ENCODE measurements at places on chromosomes 2 and 18. TPM values are rescaled to one million over a fixed set of nuclear protein-coding genes. Genes with fewer than 3 reads are reported as not detected.

RFX8 gene
- not detected for total RNA-seq

DSEL gene
- total RNA-seq = 4.9 TPM

TMEM198 gene
- total RNA-seq = 2.1 TPM

EVX2 gene
- total RNA-seq = not detected

DNA sequence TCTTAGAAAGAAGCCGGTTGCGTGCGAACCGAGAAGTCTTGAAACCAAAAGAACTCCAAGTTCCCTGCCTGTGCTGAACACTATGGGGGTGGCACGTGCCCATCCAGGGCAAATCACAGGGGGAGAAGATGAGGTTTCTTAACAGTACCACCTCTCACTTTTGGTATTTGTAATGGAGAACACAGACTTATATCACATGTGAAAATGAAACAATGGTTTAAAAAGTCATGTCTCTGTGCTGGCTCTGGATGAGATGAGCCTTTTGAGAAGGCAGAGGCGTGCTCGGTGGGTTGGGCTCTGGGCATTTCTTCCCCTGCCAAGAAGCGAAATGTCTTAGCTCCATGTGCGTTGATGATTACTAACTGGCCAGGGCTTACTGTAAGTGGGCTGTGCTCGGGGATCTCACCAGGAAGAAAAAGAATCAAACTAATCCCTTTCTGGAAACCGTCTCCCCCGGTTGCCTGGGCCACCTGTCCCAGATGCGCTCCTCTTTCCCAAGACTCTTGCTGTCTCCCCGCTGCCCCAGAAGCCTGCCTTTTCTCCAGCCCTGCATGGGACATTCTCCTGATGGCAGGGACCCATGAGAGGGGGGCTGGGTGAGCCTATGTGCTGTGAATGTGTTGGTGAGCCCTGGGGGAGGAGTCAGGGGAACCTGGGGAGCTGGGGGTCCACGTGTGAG is 252.9 kb downstream of the PRKCE start:
- DNase-seq = no peak

DNA sequence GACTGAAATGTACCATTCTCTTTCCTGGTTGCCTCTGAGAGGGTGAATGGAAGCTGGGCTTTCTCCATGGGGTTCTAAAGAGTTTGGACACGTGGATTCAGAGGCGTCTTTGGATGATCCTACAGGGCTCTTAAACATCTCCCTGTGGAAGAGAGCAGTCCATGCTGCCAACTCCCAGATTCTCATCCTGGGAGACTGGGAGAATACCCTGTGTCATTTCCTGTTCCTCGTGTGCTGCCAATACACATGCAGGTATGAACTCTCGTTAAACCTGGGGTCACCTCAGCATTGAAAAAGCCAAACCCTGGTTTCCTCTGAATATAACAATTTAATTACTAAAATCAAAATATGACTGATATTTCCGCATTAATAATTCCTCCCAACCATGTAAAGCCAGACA is 73.3 kb upstream of the NT5C1B start:
- no peak for DNase-seq

- no peak for DNase-seq
Observed at GRCh38 chr2:85288244-85288725, 39.5 kb downstream of the TGOLN2 start.

GRCh38 chr2:69917852-69918251 is 2.9 kb downstream of the MXD1 start:
- DNase-seq = no peak

DNA sequence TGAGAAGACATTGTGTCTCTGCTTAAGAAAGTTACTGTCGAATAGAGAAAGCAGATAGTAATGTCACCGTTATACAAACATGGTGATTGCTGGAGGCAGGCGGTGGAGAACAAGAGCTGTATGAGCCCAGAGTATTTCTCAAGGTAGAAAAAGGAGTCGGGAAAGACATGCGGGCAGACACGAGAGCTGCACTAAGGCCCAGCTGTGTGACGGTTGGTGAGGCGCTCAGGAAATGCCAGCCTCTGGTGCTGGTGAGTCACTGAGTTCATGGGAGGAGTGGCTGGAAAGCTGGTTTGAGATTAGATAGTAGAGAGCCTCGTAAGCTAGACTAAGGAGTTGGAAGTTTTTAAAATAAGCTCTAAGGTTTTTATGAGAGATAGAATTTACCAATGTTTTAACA is 390.9 kb upstream of the TRIB2 start:
- no peak for DNase-seq

- no peak for DNase-seq
Observed at GRCh38 chr2:100944617-100945432, 57.3 kb upstream of the RPL31 start.

DNA sequence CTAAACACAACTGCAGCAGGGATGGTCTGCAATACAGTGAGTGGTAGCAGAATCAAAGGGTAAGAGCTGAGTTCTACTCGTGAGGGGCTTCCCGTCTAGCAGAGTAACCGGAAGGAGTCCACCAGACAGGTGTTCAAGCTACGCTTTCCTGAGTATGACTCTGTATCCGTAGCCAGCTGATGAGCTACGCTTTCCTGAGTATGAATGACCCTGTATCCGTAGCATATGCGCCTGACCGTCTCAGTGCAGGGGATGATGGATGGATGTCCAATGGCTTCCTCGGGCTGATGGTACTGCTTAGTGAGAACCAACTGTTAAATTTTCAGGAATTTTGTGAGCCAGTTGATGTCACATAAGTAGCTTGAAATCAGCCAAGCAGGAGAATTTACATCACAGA is 244.1 kb upstream of the MYT1L start:
- no peak for DNase-seq

DNA sequence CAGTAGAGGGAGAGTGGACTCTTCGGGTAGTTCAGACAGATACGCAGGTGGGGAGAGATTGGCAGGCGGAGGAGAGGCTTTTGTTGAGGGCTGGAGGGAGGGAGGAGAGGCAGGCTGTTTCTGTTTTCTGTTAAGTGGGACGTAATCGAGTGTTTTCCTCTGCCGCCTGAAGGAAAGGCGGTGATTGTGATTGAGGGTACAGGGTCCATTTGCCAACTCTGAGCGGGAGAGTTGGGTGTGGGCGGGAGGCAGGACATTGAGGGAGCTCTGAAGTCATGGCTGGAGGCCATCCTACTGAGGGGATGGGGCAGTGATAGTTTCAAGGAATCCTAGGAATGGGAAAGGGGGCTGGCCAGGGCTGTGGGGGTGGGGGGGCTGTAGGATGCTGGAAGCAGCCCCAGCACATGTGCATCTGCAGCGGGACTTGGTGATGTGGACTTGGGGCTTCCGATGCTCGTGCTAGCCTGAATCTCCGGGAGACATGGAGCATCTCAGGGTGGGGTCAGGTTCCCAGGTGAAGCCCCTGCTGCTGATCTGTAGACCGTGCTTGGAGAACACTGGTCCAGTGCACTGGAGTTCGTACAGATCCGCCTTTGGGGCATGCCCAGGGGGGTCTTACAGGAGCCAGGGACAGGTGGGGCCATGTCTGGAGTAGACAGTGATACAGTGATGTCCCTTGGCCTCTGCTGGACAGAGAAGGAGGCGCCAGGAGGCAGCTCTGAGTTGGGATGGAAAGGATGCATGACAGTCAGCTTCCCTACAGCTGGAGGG is 167.5 kb downstream of the AGAP1 start:
- DNase-seq = no peak

DNA sequence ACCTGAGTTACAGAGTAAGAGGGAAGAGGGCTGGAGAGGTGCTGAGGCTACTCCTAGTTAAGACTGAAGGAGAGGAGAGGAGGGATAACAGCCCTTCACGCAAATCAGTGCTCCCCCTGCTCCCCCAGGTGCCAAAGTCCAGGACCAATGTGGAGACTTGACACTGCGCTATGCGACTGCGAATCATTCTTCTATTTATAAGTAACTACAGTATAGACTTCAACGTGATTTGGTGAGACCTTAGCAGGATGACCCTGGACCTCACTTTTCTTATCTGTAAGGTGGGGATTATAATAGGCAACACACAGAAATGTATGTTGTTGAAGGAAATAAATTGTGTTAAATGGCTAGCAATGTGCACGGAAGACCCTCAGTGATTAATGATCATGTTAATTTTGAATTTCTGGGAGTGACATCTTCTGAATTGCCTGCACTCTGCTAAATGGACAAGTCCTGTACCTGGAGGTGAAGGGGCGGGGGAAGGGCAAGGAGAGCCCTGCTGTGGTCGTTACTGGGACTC is 11.0 kb downstream of the EN1 start:
- no peak for DNase-seq

- no peak for DNase-seq
Observed at GRCh38 chr18:9835113-9835755, 50.5 kb upstream of the TXNDC2 start.

DNA sequence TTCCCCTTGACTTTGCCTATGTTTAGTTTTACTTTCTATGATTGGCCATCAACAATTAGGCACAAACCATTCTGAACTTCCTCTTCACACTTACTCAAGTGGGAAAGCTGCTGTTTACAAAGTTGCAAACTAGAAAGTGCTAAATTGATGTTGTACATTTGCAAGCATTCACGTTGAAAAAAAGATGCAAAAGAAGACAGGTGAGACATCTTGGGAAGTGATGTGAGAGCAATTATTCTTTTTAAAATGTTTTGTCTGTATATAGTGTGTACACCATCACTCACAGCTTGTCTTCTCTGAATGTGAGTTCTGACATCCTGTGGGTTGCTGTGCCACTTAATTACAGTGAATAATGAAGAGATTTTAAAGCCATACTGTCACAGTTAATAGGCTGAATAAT is 874.1 kb upstream of the LRATD1 start:
- no peak for DNase-seq

DNA sequence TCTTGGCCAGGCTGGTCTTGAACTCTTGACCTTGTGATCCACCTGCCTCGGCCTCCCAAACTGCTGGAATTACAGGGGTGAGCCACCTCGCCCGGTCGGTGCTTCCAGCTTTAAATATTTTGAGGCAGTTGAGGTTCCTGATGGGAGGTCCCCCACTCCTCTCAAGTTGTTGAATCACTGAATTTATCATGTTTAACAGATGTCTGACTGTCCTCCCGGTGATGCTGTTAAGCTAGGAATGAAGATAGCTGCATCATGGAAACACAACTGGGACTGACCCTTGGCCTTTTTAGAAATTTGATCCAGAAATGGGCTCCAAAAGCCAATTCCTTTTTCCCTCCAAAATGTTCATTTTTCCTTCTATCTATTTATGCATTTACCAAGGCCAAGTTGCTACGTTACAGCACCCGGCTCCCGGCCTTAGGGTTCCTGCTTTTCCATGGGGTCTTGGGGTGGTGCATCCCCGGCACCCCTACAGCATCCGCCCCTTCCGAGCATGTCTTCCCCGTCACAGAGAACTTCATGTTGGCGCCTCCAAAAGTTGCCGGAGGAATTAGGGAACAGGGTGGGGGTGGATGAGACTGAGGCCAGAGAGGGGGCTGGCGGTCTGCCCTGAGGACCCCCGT is 43.9 kb downstream of the PAX8 start:
- no peak for DNase-seq

DNA sequence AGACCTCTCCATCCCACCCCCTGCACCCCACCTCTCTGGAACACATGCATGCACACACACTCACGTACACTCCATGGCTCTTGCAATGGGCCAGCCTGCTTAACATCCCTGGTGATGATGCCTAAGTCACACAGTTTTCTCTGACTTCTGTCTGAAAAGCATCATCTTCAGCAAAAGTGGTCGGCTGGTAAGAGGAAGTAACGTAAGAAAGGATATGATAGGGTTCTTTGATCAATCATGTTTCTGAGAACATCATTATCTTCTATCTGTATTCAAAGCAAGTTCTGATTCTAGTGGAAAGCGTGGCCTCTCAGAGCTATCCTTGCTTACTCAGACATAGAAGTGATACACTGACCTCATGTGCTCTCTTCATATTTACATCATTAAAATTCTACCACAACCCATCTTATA is 11.4 kb upstream of the NDUFV2 start:
- DNase-seq = no peak

- no peak for DNase-seq
Observed at GRCh38 chr2:241775223-241776177, 1.1 kb upstream of the GAL3ST2 start.

- DNase-seq = no peak
Observed at GRCh38 chr18:21656402-21656801, 44.3 kb downstream of the SNRPD1 start.

GRCh38 chr2:67854798-67855197 is 208.0 kb downstream of the C1D start:
- DNase-seq = no peak
